ENCODE measurements at places on chromosomes 2 and 18.

GRCh38 chr2:150109912-150110311, 377.6 kb downstream of the RND3 start:
- DNase-seq: no peak

GRCh38 chr18:8730080-8730827, 24.9 kb downstream of the MTCL1 start:
- DNase-seq: no peak

DNA sequence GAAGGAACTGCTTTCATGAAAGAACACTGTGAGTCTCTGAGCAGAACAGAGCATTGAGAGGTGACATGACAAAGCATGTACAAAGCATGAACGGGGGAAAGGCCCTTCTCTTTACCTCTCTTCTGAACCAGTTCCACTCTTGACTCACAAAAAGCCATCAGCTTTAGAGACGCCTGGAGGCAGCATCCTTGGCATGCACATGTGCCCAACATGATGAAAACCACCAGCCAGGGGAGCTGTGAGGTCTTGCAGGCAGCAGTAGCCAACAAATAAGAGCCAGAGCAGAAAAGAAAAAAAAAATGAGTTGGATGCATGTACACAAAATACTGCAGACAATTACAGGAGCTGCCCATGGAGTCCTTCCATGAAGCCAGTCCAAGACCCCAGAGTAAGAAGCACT, 95.5 kb upstream of the AGAP1 start:
- DNase-seq: no peak

- no peak for DNase-seq
Observed at GRCh38 chr2:30679426-30680088, 127.7 kb downstream of the CAPN13 start.

All from NCI-H510A treated with DMSO at 0.1 percent for 48 hours (cell line).